ENCODE measurements at places on chromosomes 1 and 21. TPM values are rescaled to one million over a fixed set of nuclear protein-coding genes. Genes with fewer than 3 reads are reported as not detected.
A peak's percentile ranks its signal among the peaks of the same experiment; 100 is the strongest.

Gene CYP4X1
- total RNA-seq: 0.17 TPM

Gene TNNT2
- total RNA-seq: 0.69 TPM

Gene TMEM81
- 2.4 TPM for total RNA-seq

Gene ADAMTS5
- 12.5 TPM for total RNA-seq

Gene LRRC8B
- total RNA-seq: 4.4 TPM

Gene FABP3
- 11.3 TPM for total RNA-seq

Gene RNU1-4
- under 0.01 TPM for total RNA-seq

DNA sequence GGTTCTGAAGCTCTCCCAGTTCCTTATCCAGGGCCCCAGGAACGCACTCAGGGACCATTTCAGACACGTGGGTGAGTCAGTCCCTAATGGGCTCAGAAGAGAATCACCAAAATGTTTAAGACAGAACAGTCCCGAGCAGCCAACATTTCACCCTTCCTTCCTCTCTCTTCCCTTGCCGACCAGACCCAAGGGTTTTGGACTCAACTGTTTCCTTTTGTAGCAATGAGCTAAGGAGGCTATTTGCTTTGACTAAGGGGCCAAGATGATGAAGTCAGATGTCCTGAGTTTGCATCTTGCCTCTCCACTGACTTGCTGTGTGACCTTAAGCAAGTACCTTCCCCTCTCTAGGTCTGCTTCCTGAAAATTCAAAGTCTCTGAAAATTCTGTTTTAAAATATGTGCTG, 472.3 kb upstream of the VAMP3 start:
- DNase-seq: peak; percentile 38

DNA sequence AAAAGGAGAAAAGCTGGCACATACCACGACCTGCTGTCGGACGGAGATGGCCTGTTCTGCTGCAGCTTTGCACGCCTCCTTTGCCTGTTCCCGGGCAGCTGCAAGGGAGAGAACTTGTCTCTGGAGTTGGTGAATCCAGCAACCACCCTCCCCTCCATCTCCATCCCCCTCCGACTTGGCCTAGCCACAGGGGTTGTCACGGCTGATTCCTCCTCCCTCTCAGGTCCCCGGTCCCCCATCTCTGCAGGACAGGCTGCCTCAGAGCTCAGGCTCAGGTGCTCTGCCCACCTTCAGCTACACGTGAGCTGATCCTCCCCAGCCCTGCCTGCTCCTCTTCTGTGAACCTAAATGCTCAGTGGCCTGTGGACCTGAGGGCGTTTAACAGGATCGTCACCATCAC, 11.1 kb upstream of the SRM start:
- DNase-seq: no peak

- DNase-seq: no peak
These were observed 47.3 kb upstream of the CTBS start for GRCh38 chr1:84621553-84621952.

- no peak for DNase-seq
These were observed 29.1 kb downstream of the SKI start for GRCh38 chr1:2257245-2257627.

DNA sequence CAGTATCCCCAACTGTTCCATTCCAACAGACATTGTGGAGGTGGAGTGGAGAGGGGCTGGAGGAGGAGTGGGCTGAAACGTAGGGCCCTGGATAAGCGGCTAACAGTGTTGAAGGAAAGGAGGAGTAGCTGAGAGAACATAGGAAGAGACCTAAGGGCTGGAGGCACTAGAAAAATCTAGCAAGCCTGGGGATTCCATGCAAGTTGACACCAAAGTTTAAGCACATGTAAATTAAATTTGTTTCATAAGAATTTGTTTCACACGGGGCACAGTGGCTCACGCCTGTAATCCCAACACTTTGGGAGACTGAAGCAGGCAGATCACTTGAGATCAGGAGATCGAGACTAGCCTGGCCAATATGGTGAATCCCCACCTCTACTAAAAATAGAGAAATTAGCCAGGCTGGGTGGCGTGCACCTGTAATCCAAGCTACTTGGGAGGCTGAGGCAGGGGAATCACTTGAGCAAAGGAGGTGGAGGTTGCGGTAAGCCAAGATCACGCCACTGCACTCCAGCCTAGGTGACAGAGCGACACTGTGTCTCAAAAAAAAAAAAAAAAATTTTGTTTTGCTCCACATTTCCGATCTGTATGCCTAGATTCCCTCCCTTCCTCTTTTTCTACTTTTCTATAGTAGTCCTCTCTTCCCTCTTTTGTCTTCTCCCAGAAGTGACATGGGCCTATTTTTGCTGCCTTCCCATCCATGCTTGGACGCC, 530 bp upstream of the CD244 start:
- DNase-seq: no peak

DNA sequence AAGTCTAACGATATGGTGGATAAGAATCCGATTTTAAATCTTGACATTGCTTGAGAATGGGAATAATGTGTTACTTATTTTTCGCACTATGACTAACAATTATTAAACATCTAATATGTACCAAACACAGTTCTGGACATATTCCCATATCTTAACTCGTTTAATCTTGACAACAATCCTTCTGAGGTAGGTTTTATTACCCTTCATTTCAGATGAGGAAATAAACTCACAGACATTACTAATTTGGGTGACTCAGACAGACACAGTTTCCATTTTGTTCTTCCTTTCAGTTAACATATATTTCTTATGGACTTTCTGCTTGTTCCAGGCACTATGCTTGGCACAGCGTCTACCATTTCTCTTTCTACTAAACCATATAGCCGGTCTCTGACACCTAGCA, 244.8 kb downstream of the SMYD3 start:
- peak; percentile 19 for DNase-seq

GRCh38 chr21:17114045-17114444, 398.8 kb upstream of the CXADR start:
- no peak for DNase-seq

DNA sequence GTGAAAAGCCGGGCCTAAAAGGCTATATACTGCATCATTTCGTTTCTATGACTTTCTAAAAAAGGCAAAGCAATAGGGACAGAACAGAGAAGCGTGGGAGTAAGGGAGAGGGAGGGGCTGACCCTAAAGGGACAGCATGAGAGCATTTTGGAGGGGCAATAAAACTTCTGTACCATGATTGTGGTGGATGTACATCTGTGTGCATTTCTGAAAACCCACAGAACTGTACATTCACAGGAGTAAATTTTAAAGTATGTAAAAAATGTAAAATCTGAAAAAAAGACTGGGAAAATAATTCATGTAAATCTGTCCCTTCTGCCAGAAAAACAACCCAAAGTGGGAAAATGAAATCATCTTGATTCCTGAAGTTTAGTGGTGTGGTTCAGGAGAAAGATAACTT, 235.4 kb downstream of the CENPF start:
- DNase-seq: no peak

DNA sequence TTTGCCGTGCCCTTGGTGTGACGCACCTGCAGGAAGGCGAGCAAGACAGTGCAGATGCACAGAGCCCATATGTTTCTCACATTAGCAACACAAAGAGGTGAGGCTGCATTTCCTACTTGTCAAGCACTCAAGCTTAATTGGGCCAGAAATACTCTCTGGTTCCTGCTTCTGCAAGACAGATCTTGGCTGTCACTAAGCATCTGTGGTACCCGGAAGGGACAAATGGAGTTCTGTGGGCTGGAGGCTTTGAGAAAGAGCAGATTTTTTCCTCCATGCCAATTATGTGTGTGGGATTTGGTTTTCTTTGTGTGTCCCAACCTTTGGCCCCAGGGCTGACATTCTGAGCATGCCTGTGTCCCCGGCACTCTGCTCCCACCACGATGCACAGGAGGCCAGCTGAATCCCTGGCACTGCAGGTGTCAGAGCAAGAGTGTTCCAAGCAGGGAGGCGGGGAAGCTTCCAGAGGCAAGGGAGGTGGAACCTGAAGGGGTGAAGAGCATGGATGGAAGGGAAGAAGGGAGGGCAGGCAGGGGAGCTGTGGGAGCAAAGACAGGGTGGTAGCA, 52.0 kb upstream of the STUM start:
- no peak for DNase-seq

GRCh38 chr1:88191917-88192316, 492.2 kb upstream of the PKN2 start:
- DNase-seq: no peak

- no peak for DNase-seq
These were observed 17.5 kb downstream of the RCAN1 start for GRCh38 chr21:34597406-34597805.

DNA sequence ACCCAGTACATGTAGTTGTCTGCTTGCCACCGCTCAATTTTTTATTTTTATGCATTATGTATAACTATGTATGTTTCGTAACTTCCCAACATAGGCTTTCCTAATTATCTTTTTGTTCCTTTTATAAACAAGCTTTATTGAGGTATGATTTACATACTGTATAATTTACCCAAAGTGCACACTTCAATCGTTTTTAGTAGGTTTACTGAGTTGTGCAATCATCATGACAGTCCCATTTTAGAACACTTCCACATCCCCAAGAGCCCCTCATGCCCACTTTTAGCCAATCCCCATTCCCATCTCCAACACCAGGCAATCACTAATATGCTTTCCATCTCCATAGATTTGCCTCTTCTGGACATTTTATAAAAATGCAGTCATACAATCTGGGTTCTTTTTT, 14.3 kb upstream of the SLC1A7 start:
- DNase-seq: no peak

DNA sequence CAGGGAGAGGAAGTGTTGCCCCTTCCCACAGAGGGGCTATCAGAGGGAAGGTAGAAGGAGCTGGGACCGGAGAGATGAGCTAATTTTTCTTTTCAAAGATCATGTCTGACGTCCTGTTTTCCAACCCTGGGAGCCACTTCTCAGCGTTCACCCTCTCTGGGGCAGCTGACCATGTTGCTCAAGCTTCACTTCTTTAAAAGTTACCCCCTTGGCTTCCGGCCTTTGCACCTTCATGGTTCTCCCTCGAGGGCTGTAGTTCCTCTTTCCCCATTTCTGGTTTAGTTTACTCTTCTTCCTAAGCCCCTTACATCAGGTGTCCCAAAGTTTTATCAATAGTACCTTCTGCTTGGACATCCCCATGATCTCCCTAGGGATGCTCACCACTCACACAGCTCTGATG, 23.8 kb upstream of the CSF1 start:
- no peak for DNase-seq

- no peak for DNase-seq
These were observed 21.5 kb downstream of the GJA5 start for GRCh38 chr1:147738739-147739476.

- no peak for DNase-seq
These were observed 18.0 kb downstream of the NADK start for GRCh38 chr1:1760345-1760650.

DNA sequence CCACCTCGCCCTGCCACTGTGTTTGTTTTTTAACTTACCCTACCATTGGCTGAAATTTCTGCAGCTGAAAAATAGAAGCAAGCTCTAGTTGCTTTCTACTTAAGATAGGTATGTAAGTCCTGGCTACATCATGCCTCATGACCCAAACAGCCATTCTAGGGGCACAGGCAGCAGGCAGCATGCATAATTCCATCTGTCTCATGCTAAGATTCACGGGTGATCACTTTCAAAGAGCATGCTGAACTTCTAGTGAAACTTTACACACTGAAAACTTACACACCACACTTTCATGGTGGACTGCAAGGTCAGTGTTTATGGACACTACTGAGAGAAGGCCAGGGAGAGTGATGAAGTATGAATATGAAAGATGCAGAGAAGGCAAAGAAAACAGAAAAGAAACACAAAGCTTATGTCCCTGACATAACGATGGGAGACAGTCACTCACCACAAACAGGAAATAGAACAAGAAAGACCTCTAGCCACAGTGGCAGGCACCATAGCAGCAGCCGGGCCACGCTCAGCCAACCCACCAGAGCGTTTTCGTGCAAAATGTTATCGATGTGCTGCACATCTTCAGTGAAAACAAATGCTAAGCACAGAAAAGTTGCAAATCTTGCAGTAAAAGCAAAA, 102.3 kb upstream of the TIAM1 start:
- DNase-seq: no peak

DNA sequence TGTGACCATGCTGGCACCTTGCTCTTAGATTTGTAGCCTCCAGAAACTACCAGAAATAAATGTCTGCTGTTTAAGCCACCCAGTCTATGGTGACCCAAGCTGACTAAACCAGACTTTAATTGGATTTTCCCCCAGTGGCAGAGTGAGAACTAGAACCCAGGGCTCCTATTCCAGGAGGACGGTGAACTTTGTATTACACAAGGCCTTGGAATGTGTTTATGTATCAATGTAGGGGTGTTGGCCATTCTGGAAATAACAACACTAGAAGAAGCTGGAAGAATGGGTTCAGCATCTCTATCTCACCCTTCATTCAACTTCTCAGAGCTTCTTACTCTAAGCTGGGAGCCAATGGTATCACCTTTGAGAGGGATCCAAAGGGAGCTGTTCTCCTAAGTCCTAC, 37.0 kb downstream of the ARHGEF11 start:
- no peak for DNase-seq
